Hematopoietic multipotent progenitor cell treated with erythropoietin and hydrocortisone succinate and interleukin-3 and kit ligand, for 4 days (in vitro differentiated cells): ENCODE measurements at places on chromosomes 5 and 9.

DNA sequence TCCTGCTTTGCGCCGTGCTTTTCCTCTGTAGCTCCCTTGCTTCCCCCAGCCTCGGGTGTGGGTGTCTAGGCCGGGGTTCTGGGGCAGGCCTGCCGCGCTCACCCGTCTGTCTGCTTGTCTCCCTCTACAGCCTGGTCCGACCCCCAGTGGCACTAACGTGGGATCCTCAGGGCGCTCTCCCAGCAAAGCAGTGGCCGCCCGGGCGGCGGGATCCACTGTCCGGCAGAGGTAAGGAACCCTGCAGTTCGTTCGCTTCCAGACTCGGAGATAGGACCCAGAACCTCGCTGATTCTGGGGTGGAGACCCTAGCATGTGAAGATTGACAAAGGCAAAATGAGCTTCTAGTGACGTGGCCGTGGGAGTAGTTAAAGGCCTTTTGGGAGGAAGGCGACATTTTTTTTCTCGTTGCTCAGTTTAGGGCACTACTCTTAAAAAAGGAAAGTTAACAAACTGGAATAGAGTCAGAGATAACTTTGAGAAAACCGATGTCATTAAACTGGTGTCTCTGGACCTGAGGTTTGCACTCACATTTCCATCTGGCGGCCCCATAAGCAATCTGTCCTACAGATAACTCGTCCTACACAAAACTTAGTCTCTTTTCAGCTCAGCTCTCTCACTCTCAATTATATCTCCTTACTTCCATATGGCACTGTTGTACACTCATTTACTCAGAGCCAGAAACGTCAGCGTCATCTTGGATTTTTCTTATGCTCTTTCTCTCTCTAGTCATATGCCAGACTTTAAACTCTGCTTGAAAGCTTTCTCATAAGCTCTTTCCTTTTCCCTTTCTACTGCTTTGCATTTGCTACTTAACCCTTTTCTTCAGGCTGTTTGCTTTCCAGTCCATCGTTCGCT is 561 bp downstream of the SEC61B start:
- peak; percentile 62 for DNase-seq

- DNase-seq: peak; percentile 56
Observed at GRCh38 chr5:17436761-17437221, 61.2 kb upstream of the TAF11L2 start.

- DNase-seq: no peak
Observed at GRCh38 chr5:44511596-44511995, 122.4 kb upstream of the FGF10 start.

DNA sequence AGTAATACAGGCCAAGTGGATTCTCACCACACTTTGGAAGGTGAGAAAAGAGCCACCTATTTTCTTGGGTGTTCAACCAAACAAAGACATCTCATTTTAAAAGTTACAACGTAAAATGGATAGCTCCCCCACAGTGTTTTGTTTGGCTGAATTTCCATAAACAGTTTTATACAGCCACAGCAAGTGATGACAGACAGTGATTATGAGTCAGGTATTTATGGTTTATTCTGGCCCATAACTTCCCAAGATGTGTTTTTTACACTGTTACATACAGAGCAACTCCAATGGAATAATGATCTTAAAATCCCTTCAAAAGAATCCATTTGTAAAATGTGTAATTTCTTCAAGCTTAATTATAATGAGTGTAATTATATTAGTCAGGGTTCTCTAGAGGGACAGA is 421.3 kb downstream of the TLE1 start:
- DNase-seq: no peak

DNA sequence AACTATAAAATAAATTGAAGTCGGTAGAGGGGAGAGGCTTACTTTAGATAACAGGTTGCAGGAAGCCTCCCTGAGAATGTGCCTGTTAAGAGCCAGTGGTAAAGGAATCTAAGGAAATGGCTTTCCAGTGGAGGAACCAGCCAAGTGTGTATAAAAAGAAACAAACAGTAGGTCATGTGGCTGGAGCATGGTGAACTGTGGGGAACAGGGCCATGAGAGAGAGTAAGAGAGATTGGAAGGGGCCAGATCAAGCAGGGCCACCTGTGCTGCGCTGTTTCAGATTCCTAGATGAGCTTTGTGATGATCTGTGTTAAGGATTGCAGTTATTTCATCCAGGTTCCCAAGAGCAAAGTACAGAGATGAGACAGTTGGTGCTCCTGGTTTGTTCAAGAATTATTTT is 152.7 kb upstream of the SGCD start:
- DNase-seq: no peak

GRCh38 chr5:181203093-181203711 is 1.8 kb downstream of the TRIM7 start:
- peak; percentile 56 for DNase-seq

- DNase-seq: no peak
Observed at GRCh38 chr5:167923396-167923795, 368.0 kb upstream of the WWC1 start.

DNA sequence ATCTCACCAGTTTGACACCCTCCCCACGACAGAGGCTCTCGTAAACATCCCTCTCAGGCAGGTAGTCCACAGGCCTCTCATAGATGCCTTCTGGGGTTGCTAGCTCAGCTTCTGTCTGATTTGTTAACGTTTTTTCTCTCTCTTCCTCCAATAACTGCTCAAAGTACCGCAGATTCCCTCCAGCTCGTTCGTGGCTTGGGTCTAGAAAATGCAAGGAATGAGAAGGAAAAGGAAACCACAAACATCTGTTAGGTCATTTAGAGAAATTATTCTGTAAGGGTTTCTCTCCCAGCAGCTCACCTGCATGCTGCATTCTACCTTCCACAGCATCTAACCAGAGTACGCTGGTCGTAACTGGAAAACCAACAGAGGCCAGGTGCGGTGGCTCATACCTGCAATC is 18.5 kb downstream of the P4HA2 start:
- no peak for DNase-seq

GRCh38 chr5:5436203-5436760 is 13.8 kb downstream of the ICE1 start:
- DNase-seq: no peak

DNA sequence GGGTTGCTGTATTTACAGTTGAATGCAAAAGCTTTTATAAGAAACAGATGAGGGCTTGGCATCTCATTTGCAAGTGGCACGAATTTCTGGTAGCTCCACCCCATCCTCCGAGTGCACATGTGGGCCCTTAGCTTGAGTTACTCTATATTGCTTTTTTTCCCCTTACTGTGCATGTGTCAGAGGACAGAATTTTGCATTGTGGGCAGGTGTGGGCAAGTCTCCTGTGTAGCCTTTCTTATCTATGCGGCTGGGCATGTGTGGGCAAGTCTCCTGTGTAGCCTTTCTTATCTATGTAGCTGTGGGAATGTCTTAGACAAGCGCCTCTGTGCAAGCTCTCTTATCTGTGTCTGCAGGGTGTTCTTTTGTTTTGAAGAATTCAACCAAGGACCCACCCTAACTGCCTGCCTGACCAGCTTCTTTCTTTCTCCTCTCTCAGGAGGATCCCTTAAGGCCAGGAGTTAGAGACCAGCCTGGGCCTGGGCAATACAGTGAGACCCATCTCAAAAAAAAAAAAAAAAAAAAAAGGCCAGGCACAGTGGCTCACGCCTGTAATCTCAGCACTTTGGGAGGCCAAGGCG is 34.1 kb upstream of the SIL1 start:
- DNase-seq: peak; percentile 95

DNA sequence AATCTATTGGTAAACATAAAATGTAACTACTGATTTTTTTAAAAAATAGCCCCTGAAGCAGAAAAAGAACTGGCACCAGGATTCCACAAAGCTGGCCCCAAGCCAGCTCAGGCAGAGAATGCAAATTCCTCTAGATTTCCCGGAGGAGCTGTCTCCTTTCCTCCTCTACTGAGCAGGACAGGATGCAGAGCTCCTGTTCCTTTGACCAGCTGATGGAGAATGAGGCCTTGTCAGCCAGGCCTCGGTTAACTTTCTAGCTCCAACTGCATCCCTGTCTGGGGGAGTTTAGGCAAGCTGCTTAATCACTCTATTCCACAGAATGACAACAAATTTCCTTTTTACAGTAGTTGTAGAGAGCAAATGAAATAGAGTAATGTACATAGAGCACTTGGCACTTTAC is 155.5 kb downstream of the GNAQ start:
- DNase-seq: no peak

GRCh38 chr5:121572061-121572460 is 279.6 kb upstream of the FTMT start:
- DNase-seq: no peak
